ENCODE measurements at places on chromosomes 16 and 17. TPM values are rescaled to one million over a fixed set of nuclear protein-coding genes. Genes with fewer than 3 reads are reported as not detected.

DNA sequence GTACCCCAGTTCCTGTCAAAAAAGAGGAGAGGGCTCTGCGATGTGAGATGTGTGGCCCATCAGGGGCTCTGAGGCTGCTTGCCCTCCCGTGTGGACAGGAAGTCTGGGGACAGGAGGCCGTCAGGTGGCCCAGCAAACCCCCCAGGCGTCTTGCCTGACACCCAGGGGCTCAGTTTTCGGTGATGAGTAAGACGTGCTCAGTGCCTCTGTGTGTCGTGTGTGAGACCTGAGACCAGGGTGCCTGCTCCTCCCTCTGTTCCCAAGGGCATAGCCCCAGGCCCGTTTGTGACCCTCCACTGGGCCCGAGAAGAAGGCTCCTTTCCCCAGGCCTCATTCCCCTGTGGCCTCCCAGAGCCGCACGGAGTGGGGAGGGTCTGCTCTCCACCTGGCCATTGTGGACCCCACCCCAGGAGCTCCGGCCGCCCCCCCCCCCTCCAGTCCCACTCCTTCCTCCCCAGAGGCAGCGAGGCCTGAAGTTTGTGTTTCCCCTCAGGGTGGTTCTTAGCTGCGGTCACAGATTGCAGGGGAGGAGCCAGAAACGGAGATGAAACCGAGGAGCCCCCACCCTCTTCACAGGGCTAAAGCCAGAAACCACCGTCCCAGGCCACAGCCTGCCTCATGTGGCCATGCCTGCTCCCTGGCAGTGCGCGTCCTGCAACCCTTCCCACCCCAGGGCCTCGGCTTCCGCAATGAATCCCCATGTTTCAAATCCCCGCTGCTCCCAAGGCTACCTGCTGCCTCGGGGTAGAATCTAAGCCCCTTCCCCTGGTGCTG is 4.9 kb upstream of the ACTG1 start:
- DNase-seq = no peak

GRCh38 chr16:80085606-80086005 is 455.2 kb upstream of the DYNLRB2 start:
- DNase-seq = no peak

Gene KRTAP1-5
- polyA plus RNA-seq = not detected

Gene RAB37
- 4.2 TPM for polyA plus RNA-seq

DNA sequence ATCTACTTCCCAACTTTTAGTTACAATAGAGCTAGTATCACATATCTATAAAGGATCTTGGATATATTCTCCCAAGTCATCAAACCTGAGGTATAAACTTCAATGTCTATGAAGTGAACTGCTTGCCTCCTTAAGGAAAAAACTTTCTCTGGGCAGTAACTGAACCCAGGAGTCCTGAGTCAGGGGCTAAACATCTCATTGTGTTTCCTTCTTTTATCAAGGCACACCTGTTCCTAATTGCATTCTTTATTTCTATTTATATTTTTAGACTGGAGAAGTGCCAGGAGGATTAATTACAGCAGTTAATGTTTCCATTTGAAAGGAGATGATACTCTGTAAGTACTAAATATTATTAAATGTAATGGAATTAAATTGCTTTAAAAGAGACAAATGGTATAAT is 98.6 kb downstream of the CDH8 start:
- DNase-seq = no peak

All from spinal cord (tissue), 10 donors.